ENCODE measurements at places on chromosomes 16 and 17. TPM values are rescaled to one million over a fixed set of nuclear protein-coding genes. Genes with fewer than 3 reads are reported as not detected.

GRCh38 chr17:57823469-57824401 is 26.1 kb downstream of the MRPS23 start:
- DNase-seq: no peak

GRCh38 chr16:724188-725040 is 1.8 kb downstream of the CCDC78 start:
- DNase-seq: no peak

DNA sequence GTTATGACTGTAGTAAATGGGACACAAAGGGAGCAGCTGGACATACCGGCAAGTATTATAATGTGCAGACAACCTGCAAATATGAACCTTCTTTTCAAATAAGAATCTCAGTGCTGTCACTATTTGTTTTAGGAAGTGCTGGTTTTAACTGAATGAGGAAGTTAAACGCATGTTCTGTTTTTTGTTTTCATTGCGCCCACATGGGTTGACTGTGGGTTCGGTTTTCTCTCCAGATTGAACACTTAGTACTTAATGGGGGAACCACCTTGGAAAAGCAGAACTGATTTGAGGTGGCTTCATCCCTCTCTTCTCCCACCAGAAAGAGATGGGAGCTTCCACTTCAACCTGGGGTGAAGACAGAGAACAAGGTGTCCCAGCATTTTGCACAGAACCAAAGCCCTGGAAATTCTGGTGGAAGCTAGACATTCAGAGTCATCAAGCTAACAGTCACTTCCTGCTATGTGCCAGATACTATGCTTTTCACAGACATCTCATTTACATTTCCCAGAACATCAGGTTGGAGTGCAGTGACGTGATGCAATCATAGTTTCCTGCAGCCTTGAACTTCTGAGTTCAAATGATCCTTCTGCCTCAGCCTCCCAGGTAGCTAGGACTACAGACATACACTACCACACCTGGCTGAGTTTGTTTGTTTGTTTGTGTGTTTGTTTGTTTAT is 149.8 kb downstream of the CDH13 start:
- no peak for DNase-seq

VASN gene
- polyA plus RNA-seq: 73.8 TPM
